GM06990 (cell line): ENCODE measurements at places on chromosomes 6 and 20.

GRCh38 chr20:51532577-51533191 lies 9.8 kb downstream of the NFATC2 start:
- DNase-seq, result no peak

- DNase-seq, result no peak
These were observed 13.1 kb downstream of the UQCC1 start for GRCh38 chr20:35398660-35399144.

- DNase-seq, result no peak
These were observed 89.1 kb upstream of the MPC1 start for GRCh38 chr6:166471797-166472260.

- DNase-seq, result no peak
These were observed 135.8 kb upstream of the CITED2 start for GRCh38 chr6:139510040-139510790.

- peak; percentile 52 for DNase-seq
These were observed 53.9 kb downstream of the AFG1L start for GRCh38 chr6:108348655-108349349.
